Esophagus squamous epithelium (tissue), 5 donors: ENCODE measurements at places on chromosomes 4 and X.

DNA sequence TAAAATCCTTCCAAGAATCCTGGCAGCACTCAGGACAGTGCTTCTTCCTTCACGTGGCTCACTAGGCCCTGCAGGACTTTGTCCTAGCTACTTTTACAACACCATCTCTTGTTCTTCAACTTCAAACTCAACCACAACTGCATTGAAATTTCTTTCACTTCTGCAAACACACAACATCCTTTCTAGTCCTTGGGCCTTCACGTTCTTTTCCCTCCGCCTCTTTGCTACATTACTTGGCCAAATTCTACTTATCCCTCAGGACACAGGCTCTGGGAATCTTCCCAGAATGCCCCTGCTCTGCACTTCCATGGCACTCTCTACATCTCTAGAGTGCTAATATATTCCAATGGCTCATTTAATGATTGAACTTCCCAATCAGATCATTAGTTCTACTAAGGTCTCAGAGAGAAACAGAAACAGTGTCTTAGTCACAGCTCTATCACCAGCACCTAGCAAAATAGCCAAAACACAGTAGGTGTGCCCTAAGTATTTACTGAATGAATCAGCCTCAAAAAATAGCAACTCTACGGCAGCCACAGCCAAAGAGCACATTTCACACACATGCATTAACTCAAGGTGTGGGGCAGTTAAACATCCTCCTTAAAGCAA lies 73.3 kb downstream of the MANBA start:
- no peak for DNase-seq

- no peak for DNase-seq
These were observed 15.6 kb upstream of the ATP8A1 start for GRCh38 chr4:42672359-42673081.

- DNase-seq, result no peak
These were observed 1.8 kb downstream of the ODAPH start for GRCh38 chr4:75557696-75558095.

DNA sequence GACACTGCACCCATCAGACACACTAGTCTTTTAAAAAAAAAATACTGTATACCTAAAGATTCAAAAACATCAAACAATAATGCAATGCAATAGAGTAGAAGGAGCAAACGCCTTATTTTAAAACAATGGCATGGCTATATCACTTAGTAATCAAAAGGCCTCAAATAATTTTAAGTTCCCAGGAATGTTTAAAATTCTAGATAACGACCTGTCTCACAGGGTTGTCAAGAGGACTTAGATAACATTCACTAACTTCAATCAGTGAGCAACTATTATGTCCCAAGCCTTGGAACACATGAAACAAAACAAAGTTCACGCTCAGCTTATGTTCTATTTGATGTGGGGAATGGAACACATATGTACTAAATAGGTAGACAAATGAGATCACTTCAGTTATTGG lies 106.5 kb downstream of the FRYL start:
- no peak for DNase-seq

GRCh38 chr4:159767406-159767805 lies 664.5 kb downstream of the RAPGEF2 start:
- no peak for DNase-seq

GRCh38 chrX:31609130-31609529 lies 537.3 kb upstream of the FTHL17 start:
- DNase-seq, result no peak

- DNase-seq, result no peak
These were observed 17.3 kb downstream of the PCGF3 start for GRCh38 chr4:722851-723360.

DNA sequence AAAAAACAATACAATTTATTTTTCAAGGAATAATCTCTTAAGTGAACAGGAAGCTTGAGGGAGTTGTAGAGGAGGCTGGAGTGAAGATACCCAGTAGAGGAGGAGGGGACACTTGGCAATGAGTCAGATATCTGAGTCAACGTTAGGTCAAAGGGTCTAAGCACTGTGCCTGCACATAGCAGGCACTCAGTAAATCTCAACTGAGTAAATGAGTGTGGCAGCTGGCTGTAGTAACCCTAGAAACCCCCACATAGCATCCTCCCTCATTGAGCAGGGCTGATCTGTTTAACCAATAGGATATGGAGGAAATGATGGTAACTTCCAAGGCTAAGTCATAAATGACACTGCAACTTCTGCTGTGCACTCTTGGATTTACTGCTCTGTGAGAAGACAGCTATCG lies 186.0 kb upstream of the FAM241A start:
- no peak for DNase-seq

- no peak for DNase-seq
These were observed 32.2 kb downstream of the TBC1D14 start for GRCh38 chr4:6941796-6942195.

GRCh38 chr4:145186729-145187128 lies 6.3 kb upstream of the OTUD4 start:
- DNase-seq, result no peak

DNA sequence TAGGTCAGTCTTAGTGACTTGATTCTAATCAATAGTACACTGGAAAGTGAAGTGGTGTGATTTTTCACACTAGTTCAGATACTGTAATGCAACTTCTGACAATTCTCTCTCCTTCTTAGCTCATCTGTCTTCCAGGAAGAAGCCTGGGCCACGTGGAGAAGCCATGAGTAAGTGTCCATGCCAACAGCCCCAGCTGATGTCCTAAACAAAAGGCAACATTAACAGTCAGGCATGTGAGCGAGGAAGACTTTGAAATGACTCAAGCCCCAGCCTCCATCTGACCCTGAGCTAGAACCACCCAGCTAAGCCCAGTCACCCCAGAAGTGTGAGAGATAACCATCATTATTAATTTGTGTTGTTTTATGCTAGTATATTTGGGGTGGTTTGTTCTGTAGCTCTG lies 115.7 kb upstream of the MAGEB16 start:
- no peak for DNase-seq

DNA sequence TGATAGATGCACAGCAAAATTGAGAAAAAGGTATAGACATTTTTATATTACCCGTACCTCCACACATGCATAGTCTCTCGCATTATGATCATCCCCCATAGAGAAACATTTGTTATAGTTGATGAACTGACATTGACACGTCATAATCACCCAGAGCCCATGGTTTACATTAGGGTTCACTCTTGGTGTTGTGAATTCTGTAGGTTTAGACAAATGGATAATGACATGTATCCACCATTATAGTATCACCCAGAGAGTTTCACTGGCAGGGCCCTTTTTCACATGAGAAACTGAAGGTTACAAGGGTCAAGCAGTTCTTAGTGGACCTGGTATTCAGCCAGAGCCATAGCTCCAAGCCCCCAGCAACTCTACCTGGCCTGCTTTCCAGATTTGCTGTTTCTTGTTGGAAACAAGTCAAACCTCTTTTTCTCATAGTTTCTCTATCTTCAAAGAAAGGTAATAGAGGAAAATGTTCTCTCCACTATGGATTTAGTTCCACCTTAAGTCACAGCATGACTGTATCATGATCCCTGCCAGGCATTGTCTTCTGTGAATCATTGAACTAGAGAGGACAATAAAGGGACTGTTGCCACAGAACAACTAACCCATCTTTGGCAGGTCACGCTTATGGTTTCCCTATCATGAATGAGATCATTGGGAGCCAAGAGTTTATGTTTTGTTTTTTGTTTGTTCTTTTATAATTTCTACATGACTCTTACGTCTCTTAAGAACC lies 64.0 kb downstream of the HHIP start:
- no peak for DNase-seq

DNA sequence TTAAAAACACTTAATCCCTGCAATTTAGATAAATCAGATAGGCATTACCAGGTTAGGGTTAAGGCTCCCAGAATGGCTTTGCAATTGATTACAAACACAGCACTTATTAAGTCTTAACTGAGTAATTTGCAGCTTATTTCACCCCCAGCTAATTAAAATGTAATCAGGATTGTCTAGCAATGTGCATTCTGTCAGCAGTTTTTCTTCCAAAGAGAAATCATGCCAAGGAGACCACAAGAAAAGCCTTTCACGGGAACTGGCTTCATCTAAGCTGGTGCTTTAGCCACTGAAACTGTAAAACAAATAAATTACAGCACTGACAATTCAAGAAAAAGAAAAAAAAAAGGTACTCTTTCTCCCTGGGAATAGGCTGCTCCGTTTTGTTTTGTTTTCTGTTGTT lies 2.1 kb downstream of the ANOS1 start:
- no peak for DNase-seq

GRCh38 chr4:173698557-173699262 lies 168.7 kb upstream of the HAND2 start:
- no peak for DNase-seq

- no peak for DNase-seq
These were observed 78.7 kb downstream of the ANAPC10 start for GRCh38 chr4:145019346-145019745.

GRCh38 chr4:189177130-189177529 lies 763.5 kb upstream of the FRG1 start:
- no peak for DNase-seq

GRCh38 chr4:183637461-183637860 lies 21.5 kb downstream of the RWDD4 start:
- DNase-seq, result no peak

GRCh38 chr4:140691369-140691768 lies 64.8 kb downstream of the TBC1D9 start:
- no peak for DNase-seq

DNA sequence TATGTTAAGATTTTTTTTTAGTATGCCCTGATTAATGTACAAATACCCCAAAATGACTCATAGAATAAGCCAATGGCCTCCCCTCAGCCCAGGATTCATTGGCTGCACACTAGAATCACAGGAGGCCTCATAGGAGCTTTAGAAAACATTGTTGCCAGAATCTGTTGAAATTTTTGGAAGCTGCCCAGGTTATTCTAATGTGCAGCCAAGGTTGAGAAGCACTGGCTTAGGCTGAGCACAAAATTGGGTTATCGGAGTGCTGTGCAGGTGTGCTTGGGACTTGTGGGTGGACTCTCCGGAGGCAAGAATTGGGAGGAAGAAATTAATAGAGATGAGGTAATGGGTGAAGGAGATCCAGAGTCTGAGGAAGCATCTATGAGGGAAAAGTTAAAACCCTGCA lies 41.3 kb upstream of the VCX start:
- DNase-seq, result no peak

- no peak for DNase-seq
These were observed 304.7 kb upstream of the TAPT1 start for GRCh38 chr4:16530688-16531635.

- no peak for DNase-seq
These were observed 146.3 kb upstream of the ATP6AP2 start for GRCh38 chrX:40434443-40434842.

DNA sequence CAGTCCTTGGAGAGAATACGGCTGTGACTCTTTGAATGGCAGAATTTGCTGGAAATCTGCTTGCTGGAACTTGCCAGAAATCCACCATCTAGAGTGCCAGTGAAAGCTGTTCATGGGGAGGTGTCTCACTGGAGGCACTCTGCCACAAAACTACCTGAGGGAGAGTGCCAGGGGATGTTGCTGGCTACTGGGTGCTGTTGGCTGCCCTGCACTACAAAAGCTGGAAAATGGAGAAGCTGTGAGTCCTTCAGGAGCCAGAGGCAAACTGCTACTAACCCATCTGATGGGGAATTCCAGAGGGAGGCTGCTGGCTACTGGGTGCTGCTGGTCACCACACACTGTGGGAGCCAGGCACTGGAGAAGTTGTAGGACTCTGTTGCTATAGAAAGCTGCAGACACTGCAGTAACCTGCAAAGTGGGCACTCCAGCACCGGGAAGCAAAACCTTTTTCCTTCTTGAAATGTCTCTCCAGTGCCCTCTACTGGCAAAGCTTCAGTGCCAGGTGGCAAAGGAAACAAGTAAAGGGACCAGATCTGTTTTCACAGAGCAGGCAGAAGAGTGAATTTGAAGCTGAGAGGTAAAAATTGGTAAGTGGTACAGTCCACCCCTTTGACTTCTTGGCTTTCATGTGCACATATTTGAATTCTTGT lies 47.8 kb upstream of the HSD17B10 start:
- DNase-seq, result no peak
